ENCODE measurements at places on chromosomes 12 and 14.

GRCh38 chr14:69004731-69005431 is 25.8 kb upstream of the ACTN1 start:
- DNase-seq = no peak

DNA sequence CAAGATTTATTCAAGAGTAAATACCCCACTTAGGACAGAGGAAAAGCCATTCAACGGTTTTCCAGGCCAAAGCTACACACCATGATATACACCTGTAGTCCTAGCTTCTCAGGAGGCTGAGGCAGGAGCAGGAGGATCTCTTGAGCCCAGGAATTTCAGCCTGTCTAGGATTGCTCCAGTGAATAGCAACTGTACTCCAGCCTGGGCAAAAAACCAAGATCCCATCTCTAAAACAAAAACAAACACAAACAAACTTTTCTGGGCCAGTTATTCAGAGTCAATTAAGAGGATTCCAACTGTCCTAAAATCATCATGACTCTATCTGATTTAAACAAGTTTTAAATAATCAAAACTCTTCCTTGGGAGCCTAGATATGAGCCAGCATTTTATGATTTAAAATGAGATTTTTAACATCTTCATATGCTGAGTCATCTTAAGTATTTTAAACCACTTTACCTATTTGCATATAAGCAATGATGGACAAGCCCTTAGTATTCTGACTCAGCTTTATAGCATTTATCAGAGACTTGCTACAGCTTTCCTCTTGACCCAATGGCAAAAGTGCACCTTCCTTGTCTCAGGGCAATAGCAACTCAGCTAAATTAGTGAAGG is 77.1 kb downstream of the KCNMB4 start:
- no peak for DNase-seq

GRCh38 chr14:78286210-78286609 is 116.0 kb downstream of the NRXN3 start:
- DNase-seq = no peak

GRCh38 chr12:112178796-112179195 is 53.4 kb downstream of the TRAFD1 start:
- DNase-seq = no peak

GRCh38 chr12:40988824-40989223 is 199.3 kb upstream of the PDZRN4 start:
- no peak for DNase-seq

- DNase-seq = no peak
These were observed 759.7 kb downstream of the GALC start for GRCh38 chr14:87233266-87233665.

DNA sequence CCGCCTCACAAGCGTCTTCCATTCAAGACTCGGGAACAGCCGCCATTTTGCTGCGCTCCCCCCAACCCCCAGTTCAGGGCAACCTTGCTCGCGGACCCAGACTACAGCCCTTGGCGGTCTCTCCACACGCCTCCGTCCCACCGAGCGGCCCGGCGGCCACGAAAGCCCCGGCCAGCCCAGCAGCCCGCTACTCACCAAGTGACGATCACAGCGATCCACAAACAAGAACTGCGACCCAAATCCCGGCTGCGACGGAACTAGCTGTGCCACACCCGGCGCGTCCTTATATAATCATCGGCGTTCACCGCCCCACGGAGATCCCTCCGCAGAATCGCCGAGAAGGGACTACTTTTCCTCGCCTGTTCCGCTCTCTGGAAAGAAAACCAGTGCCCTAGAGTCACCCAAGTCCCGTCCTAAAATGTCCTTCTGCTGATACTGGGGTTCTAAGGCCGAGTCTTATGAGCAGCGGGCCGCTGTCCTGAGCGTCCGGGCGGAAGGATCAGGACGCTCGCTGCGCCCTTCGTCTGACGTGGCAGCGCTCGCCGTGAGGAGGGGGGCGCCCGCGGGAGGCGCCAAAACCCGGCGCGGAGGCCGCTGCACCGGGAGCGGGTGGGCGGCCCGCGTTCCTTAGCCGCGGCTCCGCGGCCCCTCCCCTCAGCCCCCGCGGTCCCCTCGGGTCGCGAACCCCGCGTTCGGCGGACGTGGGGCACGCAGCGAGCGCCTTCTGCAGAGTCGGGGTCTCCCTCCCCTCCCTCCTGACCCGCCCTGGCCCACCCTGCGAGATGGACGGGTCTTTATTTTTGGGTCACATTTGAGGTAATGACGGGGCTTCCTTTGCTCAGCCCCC is at the start of gene UBC:
TSS of gene UBC (minus strand) at position 259 of the 847 bp plus-strand sequence. CDS start 879 bp downstream, outside the sequence.
- peak; percentile 85 for DNase-seq

GRCh38 chr14:86915406-86915805 is 1077.6 kb downstream of the GALC start:
- DNase-seq = no peak

DNA sequence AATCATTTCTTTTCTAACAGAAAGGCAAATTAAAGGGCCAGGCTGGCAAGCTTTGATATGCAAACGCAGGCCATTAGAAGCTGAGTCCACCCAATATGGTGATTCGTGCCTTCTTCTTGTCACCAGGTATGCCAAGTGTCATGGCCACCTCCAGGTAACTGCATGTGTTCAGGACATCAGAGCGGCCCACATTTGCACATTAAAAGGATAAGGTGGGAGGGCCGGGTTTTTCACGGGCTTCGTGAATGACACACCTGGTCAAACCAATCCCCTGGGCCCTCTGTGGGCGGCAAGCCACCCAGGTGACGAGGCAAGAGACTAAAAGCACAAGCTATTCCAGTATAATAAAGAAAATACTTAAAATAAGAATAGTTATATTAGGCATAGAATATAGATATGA is 75.9 kb upstream of the TSPAN11 start:
- DNase-seq = no peak

DNA sequence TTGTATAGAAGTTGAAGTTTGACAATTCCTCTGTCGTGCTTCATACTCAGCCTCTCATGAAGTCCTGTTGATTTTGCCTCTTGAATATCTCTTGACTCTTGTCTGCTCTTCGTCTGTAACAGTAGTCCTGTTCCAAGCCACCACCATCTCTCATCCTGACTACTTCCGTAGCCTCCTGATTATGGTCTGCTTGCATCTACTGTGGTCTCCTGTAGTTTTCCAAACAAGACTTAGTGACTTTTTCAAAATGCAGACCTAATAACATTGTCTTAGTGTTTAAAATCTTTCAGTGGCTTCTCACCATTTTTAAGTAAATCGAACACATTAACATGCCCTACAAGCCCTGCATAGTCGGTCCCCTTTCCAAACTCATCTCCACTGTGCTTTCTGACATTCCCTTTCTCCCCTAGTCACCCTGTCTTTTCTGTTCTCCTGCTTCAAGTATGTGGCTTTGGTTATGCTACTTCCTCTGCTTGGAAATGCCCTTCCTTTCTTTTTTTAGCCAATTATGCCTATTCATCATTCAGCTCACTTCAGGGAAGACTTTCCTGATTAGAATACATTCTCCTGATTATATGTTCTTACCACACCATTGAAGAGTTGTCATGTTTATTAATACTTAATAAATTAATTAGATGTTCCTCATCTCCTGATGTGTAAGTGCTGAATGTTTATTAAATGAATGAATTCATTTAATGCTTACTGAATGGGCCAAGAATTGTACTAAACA is 2.0 kb downstream of the SCYL2 start:
- no peak for DNase-seq

DNA sequence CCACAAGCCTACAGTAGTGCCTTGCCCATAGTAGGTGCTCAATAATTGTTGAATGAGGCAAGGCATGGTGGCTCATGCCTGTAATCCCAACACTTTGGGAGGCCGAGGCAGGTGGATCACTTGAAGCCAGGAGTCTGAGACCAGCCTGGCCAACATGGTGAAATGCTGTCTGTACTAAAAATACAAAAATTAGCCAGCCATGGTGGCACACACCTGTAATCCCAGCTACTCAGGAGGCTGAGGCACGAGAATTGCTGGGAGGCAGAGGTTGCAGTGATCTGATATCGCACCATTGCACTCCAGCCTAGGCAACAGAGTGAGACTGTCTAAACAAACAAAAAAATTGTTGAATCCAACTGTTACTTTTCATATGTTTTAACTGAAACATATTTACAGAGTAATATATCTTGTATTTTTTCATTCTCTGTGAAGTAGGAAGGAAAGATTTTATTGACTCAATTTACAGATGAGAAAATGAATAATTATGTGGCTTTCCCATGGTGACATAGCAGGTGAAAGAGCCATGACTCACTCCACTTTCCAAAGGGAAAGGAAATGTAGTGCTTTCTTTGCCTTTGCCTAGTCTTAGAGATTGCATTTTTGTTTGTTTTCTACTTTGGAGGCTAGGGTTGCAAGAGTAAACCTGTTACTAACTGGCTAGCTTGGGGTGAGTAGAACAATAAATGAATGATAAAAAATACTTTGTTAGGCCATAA is 95.4 kb upstream of the SLC38A4 start:
- DNase-seq = no peak

- DNase-seq = no peak
These were observed 461.7 kb downstream of the GXYLT1 start for GRCh38 chr12:41683023-41683422.

- DNase-seq = peak; percentile 38
These were observed 582 bp downstream of the SGPP1 start for GRCh38 chr14:63727231-63727735.

DNA sequence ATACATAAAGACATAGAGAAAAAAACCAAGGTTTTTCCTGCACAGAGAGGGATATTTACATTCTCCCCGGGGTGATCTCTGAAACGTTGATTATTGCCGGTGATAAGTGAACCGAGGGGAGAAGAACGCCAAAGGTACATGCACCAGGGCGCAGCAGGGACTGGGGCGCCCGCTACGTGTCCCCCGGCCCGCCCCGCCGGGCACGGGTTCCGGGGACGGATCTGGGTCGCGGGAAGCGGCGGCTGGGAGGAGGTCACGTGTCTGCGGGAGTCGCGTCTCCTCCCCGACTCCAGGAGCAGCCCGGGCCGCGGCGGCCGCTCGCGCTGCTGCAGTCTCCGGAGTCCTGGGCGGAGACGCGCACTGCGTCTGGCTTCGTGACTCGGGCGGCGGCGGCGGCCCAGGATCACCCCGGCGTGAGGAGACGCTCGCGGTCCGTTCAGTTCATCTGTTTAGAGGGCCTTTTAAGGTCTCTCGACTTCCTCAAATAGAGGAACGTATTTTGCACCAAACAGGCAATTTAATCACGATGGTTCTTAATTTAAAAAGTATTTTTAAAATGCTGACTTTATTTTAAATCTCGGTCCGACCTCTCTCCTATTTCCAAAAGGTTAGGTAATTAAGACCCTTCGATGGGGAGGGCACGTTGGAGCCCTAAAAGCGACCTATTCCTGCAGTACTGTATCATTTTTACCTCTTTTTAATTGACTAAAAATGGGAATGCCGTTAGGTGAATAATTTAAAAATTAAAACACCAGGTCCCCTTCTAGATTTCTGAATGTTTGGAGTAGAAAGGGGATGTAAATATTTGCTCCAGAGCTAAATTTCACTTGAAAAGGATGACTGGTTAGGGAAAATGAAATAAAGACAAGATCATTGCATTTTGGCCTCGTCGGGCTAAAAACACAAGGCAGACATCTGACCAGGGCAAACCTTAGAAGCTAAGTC is 1.8 kb upstream of the BHLHE41 start:
- peak; percentile 82 for DNase-seq

DNA sequence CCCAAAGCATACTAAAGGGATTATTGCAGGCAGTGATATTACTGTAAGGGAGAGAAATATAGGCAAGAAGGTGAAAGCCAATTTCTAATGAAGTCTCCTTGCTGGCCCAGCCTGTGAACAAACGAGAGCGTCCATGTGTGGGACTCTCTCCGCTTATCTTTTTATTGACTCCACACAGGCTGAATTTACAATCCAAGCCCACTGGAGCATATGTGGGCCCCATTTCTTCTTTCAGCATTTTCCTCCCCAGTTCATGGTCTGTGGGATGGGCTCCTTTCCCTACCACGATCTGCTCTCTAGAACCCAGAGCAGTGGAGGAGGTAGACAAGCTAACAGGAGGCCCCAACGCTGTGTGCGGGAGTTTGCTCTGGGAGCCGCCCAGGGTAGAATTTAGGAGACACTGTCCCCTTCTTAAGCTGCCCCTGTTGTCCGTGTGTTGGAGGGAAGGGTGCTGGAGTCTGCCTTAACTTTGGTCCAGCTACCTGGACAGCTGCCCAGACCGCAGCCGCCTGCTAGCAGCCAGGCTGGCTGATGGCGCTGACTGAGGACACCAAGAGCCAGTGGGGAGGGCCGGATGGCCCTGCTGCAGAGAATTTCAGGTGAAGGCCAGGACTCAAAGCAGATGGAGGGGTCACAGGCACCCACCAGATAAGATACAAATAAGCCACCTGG is 3.2 kb upstream of the HOXC11 start:
- no peak for DNase-seq

- no peak for DNase-seq
These were observed 4.8 kb downstream of the YBX3 start for GRCh38 chr12:10718279-10718821.

GRCh38 chr12:28574746-28575592 is 384.7 kb downstream of the CCDC91 start:
- DNase-seq = no peak

DNA sequence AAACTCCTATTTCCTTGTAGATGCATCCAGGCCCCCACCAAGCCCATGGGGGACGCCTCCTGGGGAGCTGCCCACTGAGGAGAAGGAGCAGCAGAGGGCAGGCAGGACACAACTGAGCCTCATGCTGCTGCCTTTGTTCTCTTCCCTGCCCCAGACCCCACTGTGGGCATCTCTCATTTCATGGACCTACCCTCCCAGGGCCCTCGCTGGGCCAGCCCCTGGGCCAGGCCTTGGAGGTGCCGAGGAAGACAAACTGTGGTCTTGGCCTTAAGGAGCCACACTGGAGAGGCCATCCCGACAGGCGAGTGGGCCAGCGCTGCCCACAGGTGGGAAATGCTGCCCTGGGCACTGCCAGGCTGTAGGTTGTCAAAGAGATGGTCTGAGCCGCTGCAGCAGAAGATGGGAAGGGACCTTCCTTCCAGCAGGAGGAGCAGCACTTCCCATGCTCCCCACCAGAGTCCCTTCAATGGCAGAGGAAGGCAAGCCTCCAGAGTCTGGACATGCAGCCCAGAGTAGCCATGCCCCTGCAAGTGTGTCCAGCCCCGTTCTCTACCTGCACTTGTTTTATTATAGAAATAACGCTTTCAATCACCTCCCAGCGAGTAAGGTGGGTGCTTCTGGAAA is 147.4 kb downstream of the BCL11B start:
- DNase-seq = no peak

- DNase-seq = peak; percentile 49
These were observed 745 bp downstream of the CDCA4 start for GRCh38 chr14:105019861-105020814.
